NCI-H2081 (cell line): ENCODE measurements at places on chromosomes 12 and 14.
A peak's percentile ranks its signal among the peaks of the same experiment; 100 is the strongest.

- DNase-seq, result peak; percentile 99
Measured at GRCh38 chr12:109573029-109573913, at the start of the genes MMAB and MVK. TSS of gene MMAB (minus strand) at chr12:109573504. CDS start at chr12:109573480, 24 bp downstream. TSS of gene MVK (plus strand) at chr12:109573794. CDS start at chr12:109574823, 1,029 bp downstream.

DNA sequence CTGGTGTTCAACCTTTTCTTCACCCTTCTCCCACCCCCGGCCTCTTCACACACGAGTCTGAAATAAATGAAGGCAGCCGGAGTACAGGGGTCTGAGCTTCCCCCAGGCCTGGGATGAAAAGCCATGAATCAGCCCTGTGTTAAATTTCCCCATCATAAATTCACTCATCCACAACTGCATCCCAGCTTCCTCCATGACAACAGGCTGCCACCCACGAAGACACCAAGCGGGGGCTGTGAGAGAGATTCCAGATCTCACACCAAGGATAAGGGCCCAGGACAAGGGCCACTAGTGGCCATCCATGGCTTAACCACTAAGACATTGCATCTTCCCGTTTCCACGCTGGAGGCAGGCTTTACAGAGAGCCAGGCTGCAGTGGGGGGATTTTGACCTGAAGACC lies 93.9 kb upstream of the NCOR2 start:
- no peak for DNase-seq

DNA sequence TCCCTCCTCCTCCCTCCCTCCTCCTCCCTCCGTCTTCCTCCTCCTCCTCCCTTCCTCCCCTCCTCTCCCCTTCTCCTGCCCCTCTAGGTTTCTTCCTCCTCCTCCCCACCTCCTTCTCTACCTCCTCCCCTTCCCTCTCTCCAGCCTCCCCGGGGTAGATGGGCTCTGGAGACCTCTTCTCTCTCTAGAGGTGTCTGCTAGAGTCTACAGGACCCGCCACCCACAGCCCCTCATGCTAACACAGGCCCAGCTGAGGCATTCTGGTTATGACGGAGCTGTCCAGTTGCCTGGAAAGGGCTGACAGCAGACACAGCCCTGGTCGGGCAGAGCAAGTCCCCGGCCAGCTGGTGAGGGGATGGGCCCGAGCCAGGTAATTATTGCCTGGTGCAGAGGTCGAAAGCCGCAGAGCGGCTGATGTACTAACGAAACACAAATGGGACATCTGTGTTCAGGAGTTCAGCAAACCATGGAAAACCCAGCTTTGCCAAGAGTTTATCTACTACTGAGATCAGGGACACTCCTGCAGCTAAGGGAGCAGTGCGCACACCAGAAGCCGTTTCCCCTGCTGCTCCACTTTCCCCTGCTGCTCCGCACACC lies 96.2 kb downstream of the PAPOLA start:
- DNase-seq, result no peak

DNA sequence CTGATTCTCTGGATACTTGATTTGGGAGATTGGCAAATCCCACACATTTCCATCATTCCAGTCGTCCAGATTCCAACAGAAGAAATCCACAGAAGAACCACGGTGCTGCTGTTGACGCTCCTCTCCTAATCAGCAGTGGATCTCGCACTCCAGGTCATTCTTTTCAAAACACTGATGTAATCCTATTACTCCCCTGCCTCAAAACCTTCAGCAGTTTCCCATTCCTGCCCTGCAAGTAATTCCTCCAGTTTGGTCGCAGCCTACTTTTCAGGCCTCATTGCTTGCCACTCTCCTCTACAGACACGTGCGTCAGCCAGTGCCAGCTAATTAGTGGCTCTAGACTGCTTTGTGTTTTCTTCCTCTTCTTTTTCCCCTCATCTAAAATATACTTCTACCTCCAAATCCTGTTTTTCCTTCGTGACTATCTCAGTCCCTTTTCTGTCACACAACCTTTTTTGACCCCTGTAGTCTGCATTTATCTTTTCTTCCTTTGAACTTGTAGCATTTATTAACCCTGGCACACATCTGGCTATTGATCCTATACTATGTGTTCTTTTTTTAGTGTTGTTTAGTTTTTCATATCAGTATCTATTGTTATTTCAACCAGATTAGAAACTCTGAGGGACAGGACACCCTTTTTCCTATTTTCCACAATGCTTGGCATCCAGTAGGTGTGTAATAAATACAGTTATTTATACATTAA lies 36.8 kb downstream of the PRORP start:
- DNase-seq, result no peak

DNA sequence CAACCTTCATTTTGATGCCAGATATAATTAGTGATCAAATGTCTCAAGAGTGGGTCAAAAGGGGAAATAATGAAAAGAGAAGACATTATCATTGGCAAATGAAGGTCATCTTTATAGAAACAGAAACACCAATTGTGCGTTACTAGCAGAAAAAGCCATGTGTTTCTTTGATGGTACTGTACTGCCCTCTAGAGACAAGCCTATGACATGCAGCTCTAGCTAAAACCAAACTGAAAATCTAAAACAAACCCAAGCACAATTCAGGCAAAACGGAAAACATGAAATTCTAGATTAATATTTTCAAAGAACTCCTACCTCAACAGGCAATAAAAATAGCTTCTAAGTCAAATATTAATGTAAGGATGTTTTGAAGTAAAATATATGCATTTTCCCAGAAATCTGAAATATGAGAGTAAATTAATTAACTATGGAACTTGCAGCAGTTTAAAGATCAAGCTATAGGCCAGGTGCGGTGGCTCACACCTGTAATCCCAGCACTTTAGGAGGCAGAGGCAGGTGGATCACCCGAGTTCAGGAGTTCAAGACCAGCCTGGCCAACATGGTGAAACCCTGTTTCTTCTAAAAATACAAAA lies 115.4 kb downstream of the KLHL28 start:
- peak; percentile 60 for DNase-seq

- no peak for DNase-seq
Measured at GRCh38 chr12:68007466-68007865, 18.2 kb downstream of the IFNG-AS1 start.
